ENCODE measurements at places on chromosomes 1 and 21. TPM values are rescaled to one million over a fixed set of nuclear protein-coding genes. Genes with fewer than 3 reads are reported as not detected.

The KCNT2 gene
- total RNA-seq = 0.93 TPM

The CDKN2C gene
- total RNA-seq = 33.1 TPM

The INTS11 gene
- total RNA-seq = 74.7 TPM

The HAO2 gene
- total RNA-seq = not detected

The F5 gene
- 3.8 TPM for total RNA-seq

GRCh38 chr21:31084689-31085088 is 46.4 kb upstream of the KRTAP19-8 start:
- no peak for DNase-seq

- no peak for DNase-seq
These were observed 41.3 kb upstream of the DMBX1 start for GRCh38 chr1:46448109-46448911.

- no peak for DNase-seq
These were observed 164.4 kb upstream of the PALMD start for GRCh38 chr1:99481391-99481996.

DNA sequence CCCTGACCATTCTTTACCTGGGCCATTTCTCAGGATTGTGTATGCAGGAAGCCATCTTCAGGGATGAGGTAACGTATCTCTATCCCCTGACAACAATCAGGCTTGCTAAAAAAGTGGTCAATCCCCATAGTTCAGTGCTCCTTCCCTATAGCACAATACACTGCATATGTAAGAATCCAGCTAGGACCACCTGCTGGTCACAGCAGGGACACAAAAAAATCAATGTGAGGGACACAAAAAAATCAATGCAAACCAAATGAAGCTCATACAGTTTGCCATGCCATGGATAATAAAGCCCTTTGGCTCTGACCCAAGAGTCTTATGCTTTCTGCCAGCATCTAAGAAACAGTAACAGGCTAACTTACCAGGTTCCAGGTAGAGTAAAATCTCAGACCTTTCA is 16.3 kb downstream of the ACBD6 start:
- no peak for DNase-seq

DNA sequence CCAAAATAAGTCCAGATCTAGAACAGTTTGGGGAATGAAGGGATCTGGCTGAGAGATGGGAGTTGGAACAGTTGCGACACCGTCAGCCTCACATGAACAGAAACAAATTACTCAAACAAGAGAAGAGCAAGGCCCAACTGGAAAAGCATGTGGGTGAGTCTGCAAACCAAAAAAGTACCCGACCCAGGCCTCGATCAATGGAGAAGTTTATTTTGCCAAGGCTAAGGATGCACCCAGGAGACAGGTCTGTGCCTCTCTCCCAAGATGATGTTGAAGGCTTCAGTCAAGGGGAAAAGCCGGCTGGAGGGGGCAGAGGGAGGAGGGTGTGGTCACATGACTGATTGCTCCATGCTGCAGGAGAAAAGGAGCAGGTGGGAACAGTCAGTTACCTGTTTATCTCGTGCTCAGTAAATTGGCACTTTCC is 42.3 kb downstream of the KRTAP10-1 start:
- DNase-seq = no peak

DNA sequence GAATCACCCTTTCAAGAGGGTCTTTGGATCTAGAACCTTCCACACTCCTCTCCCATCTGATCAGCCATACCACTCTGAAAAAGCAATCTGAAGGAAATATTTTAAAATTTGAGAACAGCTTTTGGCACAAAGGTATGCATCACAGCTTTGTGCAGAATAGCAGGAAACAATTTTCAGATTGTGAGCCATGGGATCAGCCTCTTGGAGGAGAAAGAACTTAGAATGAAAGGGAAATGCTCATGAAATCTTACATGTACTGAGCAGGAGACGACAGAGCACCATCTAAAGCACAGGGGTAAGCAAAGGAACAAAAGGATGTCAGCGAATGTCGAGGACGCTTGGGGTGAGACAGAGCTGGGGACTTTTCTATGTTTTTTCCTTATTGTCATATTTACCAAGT is 54.4 kb downstream of the EDN2 start:
- no peak for DNase-seq

- DNase-seq = no peak
These were observed 24.0 kb downstream of the ABCA4 start for GRCh38 chr1:94096797-94097549.

GRCh38 chr21:16588433-16588860 is 858.7 kb downstream of the USP25 start:
- DNase-seq = no peak

DNA sequence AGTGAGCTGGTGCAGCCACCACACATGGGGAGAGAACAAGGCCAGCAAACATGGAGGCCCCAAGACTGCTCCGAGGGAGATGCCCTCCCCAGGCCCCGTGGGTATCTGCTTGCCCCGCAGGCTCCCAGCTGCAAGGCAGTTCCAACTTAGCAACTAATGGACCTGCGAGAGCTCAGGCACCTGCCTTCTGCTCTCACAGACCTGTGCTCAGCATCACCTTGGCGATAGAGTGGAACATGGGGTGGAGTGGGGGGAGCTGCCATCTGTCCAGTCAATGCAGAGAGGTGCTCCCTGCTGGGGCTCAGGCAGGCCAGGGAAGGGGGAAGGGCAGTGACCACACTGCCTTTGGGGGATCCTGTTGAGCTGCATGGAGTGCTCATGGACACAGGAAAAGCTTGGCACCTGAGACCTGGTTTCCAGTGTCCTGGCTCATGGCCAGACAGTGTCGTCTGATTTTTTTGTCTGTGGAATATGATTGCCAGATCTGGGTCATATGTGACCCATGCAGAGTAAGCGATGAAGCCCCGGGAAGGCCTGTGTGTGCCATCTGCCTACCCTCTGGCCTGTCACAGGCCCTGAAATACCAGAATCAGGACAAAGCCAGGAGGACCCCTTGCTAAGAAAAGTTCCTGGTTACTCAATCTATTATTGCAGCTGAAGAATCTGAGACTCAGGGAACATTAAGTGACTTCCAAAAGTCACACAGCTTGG is 39.9 kb upstream of the TENT5C start:
- peak; percentile 43 for DNase-seq

GRCh38 chr1:185353124-185353523 is 36.1 kb upstream of the IVNS1ABP start:
- DNase-seq = no peak

Data from mesenteric fat pad (tissue), 1 donor.